Chondrocyte (in vitro differentiated cells): ENCODE measurements at places on chromosomes 3 and 15. TPM values are rescaled to one million over a fixed set of nuclear protein-coding genes. Genes with fewer than 3 reads are reported as not detected.

Gene SQOR
- 8.9 to 10.9 TPM (median 10.5 TPM) in 3 replicates for total RNA-seq

Gene ATP13A4
- not detected in 3 replicates for total RNA-seq

Gene UBE2E2
- 70.4 to 85.2 TPM (median 74.5 TPM) in 3 replicates for total RNA-seq

Gene EPHA3
- total RNA-seq, result 0.87 to 1.6 TPM (median 1.2 TPM) in 3 replicates

Gene A4GNT
- not detected in 3 replicates for total RNA-seq

Gene INTS14
- 25.4 to 33.0 TPM (median 30.9 TPM) in 3 replicates for total RNA-seq

- DNase-seq, result no peak
These were observed 3.1 kb upstream of the MECOM start for GRCh38 chr3:169666376-169667165.

GRCh38 chr3:51963951-51964451 is 3.3 kb downstream of the PCBP4 start:
- no peak for DNase-seq

GRCh38 chr15:81213982-81214381 is 17.3 kb downstream of the IL16 start:
- DNase-seq, result no peak

DNA sequence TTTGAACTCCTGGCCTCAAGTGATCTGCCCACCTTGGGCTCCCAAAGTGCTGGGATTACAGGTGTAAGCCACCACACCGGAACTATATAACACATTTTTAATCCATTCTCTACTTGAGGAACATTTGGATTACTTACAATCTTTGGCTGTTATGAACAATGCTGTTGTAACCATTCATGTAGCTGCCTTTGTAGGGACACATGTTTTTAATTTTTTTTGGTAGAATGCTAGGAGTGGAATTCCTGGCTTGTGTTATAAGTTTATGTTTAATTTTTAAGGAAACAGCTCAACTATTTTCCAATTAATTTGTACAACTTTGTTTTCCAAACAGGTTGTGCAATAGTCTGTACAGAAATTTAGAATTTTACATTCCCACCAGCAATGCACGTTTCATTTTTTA is 51.7 kb downstream of the GPR149 start:
- no peak for DNase-seq

- DNase-seq, result no peak
These were observed 19.5 kb downstream of the UBE2Q2 start for GRCh38 chr15:75862796-75863195.

DNA sequence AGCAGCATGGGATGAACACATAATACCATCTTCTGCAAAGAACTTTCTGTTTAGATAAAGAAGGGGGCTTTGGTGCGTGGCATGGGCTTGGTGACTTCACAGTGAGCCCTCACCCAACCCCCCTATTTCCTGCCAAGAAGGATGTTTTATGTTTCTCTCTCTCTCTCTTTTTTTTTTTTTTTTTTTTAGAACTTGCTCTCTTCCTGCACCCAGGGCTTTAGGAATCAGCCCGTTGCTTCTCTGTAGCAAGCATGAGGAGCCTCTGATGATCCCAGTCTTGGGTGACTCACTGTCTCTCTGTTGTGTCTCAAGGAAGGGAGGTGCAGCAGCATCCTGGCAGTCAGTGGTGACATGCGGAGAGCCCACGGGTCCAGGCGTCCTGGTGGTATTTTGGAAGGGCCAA is 49.1 kb downstream of the CCK start:
- no peak for DNase-seq

- DNase-seq, result no peak
These were observed 211.7 kb upstream of the GADL1 start for GRCh38 chr3:31106204-31106603.

DNA sequence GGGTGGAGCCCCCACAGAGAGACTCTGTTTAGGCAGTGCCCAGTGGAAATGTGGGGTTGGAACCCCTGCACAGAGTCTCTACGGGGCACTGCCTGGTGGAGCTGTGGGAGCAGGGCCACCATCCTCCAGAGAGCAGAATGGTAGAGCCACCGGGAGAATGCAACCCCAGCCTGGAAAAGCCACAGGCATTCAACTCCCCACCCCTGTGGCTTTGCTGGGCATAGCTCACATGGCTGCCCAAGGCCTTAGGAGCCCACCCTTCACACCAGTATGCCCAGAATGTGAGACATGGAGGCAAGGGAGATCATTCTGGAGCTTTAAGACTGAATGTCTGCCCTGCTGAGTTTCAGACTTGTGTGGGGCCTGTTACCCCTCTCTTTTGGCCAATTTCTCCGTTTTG is 19.0 kb upstream of the CHCHD6 start:
- no peak for DNase-seq

- no peak for DNase-seq
These were observed 119.3 kb downstream of the GLDN start for GRCh38 chr15:51460796-51461195.

DNA sequence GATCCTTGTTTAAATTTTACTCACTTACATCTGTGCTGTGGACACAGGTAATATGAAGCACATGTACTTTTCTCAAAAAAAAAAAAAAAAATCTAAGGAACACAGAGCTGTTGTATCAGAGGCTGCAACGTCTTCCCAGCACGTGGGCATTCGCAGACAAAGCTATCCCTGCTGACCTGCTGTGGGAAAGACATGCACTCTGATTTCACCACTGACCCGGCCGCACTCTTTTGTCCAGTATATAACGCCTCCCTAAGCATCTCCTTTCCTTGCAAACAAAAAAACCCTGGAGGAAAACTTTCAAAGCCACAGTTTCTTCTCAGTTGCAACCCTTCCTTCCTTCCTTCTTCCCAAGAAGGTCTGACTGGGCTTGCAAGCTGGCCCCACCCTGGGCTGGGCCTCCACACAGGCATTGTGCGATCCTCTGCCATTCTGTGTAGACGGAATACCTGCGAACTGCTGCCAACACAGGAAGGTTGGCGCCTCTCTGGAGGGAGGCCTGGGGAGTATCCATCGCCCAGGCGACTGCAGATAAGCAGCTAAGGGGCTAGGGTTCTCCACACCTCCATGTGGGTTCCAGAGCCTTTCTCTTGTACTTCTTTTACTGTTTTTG is 50.8 kb downstream of the SLC12A8 start:
- DNase-seq, result no peak

GRCh38 chr3:113783463-113783862 is 36.6 kb downstream of the ATP6V1A start:
- DNase-seq, result no peak

- no peak for DNase-seq
These were observed 32.0 kb downstream of the MAP4 start for GRCh38 chr3:47984075-47984728.

GRCh38 chr3:48403533-48404439 is 26.1 kb downstream of the PLXNB1 start:
- DNase-seq, result no peak

GRCh38 chr3:187975561-187976364 is 178.2 kb upstream of the LPP start:
- DNase-seq, result no peak

- DNase-seq, result no peak
These were observed 87.1 kb downstream of the WDR76 start for GRCh38 chr15:43913941-43914340.

GRCh38 chr15:62870216-62870615 is 172.3 kb upstream of the TPM1 start:
- DNase-seq, result no peak

DNA sequence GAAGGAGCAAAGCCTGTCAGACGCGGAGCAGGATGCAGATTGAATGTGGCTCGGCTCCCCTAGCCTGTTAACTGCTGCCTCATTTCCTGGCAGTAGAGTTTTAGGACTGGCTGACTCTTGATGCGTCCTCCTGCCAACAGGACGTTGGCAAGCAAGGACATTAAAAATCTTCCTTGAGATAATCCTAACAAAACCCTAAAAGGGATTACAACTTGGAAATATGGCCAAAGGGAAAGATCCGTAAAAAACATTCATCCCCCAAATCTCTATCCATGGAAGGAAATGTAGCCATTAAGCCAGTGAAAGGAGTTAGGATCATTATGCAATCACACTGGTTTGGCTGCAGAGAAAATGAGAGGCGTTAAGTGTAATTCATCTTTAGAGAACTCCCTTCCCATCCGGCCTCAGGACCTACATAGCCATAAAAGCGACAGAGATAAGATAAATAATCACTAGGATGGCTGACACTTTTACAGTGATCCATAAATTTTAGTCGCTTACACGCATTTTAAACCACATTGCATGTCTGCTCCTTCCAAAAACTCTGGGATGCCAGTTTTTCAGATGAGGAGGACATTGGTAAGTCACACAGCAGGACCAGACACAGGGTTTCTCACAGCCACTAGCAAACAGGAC is 44.5 kb upstream of the C3orf80 start:
- no peak for DNase-seq

GRCh38 chr15:71251584-71252043 is 136.3 kb downstream of the THSD4 start:
- DNase-seq, result no peak
